Kidney tubule cell (primary cell): ENCODE measurements at places on chromosomes 7 and 10.

GRCh38 chr7:24718977-24719491 is 38.2 kb downstream of the GSDME start:
- DNase-seq = no peak

DNA sequence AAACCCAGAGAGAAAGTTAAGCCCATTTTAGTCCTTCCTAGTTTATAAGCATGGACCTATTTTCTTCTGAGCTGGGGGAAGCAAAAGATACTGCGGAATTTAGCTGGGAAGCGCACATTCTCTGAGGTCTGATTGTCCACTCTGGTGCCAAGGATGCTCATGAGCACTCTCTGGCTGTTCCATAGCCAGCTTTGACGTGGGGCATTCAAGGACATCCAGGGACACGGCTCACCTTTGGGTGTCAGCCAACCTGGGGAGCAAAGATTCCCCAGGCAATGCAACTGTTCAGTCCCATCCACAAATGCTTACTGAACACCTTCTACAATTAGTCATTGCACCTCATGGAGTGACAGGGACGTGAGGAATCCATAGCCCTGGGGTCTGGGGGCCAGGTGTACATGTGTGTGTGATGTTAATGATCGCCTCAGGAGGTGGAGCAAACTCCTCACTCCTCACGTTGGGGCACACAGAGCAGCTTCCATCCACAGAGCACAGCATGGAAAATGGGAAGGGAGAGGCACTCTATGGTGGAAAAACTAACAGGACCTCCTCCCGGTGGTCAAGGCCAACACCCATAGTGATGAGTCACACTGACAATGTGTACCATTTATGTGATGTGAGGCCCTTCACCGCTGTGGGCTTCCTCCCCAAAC is 67.5 kb upstream of the IGFBP3 start:
- peak; percentile 79 for DNase-seq

DNA sequence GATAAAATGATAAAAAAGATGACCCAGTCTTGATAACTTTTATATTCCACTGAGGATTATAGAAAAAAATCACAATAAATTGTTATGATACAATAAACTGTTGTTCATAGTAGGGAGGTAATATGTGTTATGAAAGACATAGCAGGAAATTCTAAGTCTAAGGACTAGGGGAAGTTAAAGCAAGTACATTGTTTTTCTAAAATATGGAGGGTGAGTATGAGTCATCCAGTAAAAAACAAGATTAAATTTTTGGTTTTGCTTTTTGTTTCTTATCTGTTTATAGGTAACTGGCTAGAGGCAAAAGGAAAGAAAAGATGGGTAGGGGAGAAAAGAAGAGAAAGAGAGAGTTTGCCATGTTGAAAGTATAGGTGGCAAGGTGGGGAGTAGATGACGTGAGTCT is 188.4 kb downstream of the POLR1F start:
- DNase-seq = no peak

DNA sequence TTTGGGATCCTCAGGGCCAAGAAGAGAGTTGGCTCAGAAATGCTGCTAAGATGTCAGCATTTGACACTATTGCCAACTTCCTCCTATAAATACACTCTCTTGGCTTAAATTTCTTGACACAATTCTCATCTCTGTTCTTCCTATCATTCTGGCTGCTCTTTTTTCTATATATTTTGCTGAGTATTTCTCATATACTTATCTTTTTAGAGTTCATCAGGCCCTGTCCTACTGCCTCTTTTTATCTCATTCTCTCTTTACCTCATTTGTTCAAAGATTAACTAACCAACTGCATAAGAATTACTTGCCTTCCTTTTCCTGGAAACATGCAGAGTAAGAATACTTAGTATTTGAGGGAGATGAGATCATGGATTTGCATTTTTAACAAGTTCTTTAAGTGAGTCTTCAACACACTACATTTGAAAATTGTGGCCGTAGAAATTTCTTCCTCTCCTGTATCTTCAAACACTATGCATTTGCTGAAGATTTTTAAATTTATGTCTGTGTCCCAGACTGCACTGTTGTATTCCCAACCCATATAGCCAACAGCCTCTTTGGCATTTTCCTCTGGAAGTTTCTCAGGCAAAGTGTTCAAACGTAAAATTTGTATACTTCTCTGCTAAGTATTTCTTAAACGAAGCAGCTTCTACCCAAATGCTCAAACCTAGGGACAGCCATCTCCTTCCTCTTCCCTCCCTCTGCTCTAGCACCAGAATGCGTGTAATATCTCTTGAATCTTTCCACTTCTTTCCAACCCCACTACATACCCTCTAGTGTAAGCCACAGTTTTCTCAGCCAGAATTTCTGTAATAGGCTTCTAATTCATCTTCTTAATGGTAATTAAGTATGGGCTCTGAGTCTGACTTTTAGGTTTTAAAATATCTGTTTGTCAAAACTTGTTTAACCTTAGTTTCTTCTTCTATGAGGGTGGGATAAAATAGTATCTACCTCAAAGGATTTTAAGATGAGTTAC is 35.5 kb downstream of the ARL4A start:
- peak; percentile 68 for DNase-seq

GRCh38 chr7:28155019-28155660 is 25.5 kb downstream of the JAZF1 start:
- DNase-seq = no peak

- no peak for DNase-seq
Observed at GRCh38 chr10:128221117-128221516, 94.9 kb upstream of the MKI67 start.

- DNase-seq = peak; percentile 57
Observed at GRCh38 chr10:24238519-24239247, 29.7 kb downstream of the KIAA1217 start.

- DNase-seq = no peak
Observed at GRCh38 chr7:12221414-12221813, 10.3 kb downstream of the TMEM106B start.

DNA sequence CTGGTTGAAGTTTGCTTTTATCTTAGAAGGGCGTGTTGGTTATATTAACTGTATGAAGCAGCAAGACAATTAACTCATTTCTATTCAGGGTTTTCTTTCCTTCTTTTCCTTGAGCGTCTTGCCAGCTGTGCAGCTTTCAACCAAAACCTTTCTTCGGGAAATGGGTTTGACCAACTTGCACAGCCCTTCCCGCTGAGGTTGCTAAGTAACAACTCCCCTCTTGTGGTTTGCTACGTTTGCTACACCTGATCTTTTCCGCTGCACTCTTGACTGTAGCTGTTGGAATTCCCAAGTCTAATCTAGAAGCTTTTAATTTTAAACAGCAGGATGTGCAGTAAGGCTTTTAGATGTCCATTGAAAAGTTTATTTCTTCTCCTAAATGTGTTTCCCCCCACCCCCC is 116.9 kb downstream of the CDCA7L start:
- DNase-seq = no peak

- no peak for DNase-seq
Observed at GRCh38 chr10:1735562-1735961, 1.8 kb downstream of the ADARB2 start.

GRCh38 chr10:94405406-94405805 is 3.1 kb downstream of the TBC1D12 start:
- no peak for DNase-seq

DNA sequence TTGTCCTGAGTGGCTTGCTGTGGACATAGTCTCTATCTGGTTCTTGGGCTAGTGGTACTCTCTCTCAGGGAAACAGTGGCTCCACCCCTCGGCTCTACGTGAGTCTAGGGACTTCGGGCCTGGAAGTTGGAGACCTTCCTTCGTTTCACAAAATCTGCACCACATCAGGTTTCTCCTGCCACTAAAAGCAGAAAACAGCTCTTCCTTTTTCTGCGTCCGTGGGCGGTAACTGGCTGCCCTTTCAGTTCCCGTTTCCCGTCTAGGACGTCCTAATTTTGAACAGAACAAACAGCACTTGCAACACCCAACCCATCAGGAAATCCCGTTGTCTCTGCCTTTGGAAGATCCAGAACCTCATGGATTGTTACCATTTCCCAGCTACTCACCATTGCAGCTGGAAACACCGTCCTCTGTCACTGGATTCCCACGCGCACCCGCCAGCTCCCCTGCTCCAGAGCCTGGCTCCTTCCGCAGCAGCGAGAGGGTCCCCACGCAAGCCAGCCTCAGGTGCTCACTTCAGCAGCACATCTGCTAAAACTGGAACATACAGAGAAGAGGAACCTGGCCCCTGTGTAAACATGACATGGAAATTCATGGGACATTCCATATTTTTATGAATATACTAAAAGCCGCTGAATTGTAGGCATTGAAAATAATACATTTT is 311.4 kb upstream of the AKR1E2 start:
- DNase-seq = no peak

DNA sequence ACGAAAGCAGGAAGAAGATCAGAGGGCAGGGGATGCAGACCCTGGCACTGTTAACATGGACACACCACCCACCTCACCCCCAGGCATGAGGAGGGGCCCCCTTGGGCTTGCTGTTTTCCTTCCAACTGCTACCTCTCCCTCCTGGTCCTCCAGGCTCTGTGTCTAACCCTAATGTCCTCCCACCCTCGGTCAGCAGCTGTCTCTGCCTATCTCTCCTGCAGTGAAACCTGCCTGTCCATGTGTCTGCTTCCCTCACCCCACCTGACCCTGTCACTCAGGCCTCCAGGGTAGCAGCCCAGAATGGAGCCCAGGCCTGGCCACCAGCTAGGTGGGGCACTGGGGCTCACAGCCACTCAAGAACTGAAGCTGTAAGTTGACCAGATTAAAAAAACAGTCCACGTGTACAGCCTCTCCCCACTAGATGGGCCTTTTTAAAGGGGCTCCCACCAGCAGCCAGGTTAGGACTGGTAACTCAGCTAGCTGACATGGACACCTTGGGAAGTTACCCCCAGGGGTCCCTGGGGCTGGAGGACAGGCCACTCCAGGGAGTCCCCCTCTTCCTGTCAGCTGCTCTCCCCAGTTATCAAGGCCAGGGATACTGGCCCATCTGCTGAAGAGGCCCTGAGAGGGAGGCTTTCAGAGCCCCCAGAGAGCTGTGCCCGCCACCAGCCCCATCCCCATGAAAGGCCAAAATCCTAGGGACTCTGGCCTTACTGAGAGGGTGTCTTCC is 1.5 kb downstream of the SMARCD3 start:
- no peak for DNase-seq

GRCh38 chr7:83267141-83267631 is 104.5 kb upstream of the PCLO start:
- peak; percentile 58 for DNase-seq

DNA sequence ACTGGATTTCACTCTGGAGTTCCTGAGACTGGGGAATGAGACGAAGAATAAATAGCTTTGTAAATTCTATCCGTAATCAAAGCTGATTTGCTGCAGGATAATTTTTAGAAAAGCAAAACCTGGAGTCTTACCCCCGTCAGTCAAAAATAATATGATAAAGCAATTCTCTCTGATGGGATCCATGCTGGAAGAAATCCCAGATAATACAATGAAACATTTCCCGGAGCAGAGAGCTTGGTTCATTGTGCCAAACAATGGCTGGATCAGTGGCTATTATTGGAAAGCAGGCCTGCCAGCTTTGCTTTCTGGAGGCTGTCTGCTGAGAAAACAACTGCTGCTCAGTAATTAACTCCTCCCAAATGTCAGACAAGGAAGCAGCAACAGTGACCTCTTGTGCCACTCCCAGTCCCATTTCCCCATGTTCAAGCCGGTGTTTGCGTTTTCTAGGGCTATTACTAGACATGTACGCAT is 609.4 kb upstream of the PCDH15 start:
- DNase-seq = peak; percentile 2

- no peak for DNase-seq
Observed at GRCh38 chr7:27220440-27220955, 20.6 kb upstream of the HOXA13 start.

- DNase-seq = no peak
Observed at GRCh38 chr10:127257395-127257794, 61.0 kb upstream of the INSYN2A start.

- peak; percentile 27 for DNase-seq
Observed at GRCh38 chr10:24930427-24930826, 22.0 kb downstream of the PRTFDC1 start.

- DNase-seq = no peak
Observed at GRCh38 chr7:31310321-31310935, 30.1 kb downstream of the NEUROD6 start.

- no peak for DNase-seq
Observed at GRCh38 chr10:66555061-66555460, 370.8 kb upstream of the LRRTM3 start.

DNA sequence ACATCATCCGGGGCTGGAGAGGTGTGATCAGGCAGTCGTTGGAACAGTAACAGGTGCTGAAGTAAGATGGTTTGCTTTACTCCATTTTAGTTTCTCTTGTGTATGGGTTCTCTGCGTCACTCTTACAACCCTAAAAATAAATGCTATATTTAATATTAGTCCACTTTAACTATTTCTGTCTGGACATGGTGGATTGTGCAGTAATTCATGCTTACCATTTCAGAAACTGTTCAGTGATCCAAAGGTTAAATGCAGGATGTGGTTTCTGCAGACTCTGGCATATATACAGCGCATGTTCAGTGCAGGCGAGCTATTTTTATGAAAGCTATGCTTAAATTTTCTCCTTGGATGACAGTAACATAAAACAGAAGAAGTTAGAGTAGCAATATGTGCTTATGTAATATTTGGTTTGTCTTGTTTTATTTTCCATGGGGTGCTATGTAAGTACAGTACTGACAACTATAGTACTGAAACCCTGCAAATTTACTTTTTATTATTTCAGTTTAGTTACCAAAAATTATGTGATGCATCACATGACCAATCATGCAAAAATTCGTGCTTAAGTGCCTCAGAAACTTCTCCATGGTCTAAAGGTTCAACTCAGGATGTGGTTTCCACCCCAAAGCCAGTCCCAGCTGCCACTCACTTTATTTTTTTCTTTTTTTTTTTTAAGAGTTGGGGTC is 46.6 kb upstream of the GRID1 start:
- peak; percentile 71 for DNase-seq

DNA sequence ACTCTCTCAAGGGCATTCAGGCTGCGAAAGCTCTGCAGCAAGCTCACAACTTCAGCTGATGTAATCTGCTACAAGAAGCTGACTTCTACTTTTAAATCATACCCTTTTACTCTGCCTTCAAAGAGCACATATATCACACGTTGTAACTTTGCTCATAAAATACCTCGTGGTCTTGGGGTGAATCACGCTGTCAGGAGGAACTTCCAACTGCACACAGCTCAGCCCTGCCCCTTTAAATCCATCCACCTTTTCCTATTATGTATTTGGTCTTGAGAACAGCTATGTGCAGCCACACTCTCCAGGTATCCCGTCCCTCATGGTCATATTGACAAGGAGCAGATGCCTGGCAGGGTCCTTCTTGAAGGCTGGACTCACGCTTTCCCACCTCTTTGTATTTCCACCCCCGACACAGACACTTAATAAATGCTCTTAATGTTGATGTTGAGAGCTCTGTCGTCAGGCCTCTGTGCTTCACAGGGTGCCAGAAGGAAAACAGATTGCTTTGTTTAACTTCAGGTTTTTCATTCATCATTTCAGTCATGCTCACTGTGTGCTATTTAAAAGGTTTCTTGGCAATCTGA is 47.6 kb downstream of the ICA1 start:
- DNase-seq = peak; percentile 38
